ENCODE measurements at places on chromosomes 7 and 10.

DNA sequence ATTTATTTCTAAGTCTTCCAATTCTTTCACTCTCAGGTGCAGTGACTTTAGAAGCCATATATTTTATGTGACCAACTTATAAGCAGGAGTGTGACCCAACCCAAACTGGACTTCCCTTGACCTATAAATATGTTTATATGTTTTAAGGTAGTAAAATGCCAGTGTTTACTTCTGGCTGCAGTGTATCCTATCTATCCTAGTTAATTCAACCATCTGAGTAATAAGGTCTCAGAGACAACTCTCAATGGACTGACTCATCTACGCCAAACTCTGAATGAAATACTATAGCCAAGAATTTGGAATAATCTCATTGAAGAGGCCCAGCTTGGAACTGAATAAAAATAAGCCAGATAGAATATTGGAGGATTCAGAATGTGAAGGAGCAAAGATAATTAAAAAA, 544.5 kb upstream of the SORCS1 start:
- no peak for DNase-seq

GRCh38 chr7:71165708-71166107, 33.8 kb downstream of the GALNT17 start:
- no peak for DNase-seq

DNA sequence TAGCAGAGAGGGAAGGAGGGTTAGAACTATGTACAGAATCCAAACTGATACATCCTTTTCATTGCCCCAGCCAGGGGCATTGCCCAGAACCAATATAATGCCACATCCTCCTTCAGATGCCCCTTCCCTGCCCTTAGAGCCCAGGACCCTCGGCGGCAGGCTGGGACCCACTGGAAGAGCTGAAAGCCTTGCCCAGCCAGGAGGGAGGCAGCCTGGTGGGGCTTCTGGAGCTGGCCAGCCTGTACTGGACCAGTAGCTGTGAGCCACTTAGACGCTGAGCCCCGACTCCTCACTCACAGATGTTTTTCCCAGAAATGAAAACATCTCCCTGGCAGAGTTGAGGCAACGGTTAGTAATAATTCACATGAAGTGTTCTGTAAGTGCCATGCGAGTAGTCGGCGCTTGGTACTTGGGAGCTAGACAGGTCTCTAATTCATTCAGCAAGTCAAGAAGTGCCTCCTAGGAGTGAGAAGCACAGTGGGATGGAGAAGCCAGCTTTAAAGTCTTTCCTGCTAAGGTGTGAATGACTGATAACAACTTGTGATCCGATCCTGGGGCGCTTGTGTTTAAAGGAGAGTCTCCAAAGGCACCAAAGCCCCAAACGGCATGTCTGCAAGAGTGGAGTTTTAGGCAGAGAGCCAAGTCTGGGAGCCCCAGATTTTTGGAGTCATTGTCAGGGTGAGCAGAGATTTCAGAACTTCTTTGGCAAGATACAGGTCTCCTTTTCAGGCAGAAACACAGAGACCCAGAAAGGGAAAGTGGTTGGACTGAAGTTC, 9.8 kb downstream of the VSIR start:
- no peak for DNase-seq

- peak; percentile 16 for DNase-seq
Observed at GRCh38 chr10:14904316-14904732, 25.7 kb downstream of the SUV39H2 start.

- DNase-seq, result no peak
Observed at GRCh38 chr7:157253850-157254249, 83.0 kb upstream of the DNAJB6 start.

DNA sequence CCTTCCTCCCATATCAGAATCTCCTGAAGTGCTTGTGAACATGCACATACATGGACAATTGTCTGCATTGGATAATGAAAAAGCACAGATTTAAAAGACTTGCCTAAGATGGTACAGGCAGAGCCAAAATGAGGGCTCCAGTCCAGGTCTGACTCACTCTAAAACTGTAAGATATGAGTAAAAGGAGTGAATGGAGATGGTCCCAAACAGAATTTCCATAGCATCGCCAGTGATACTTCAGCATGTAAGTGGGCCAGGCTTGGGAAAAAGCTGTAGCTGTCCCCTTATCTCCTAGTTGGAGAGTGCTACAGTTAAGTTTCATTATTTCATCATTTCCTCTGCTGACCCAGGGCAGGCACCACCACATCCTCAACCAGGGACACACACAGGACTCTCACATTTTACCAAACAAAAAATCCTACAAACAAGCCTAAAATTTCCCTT, 26.4 kb upstream of the IL6 start:
- no peak for DNase-seq

- DNase-seq, result no peak
Observed at GRCh38 chr10:32155075-32155516, 98.9 kb upstream of the KIF5B start.

GRCh38 chr7:106887421-106887820, 22.3 kb downstream of the PIK3CG start:
- DNase-seq, result no peak

GRCh38 chr10:1289591-1289990, 233.4 kb downstream of the WDR37 start:
- no peak for DNase-seq

- no peak for DNase-seq
Observed at GRCh38 chr7:4065190-4065589, 616.9 kb upstream of the FOXK1 start.

- no peak for DNase-seq
Observed at GRCh38 chr10:12491491-12491890, 142.1 kb downstream of the CAMK1D start.

- DNase-seq, result no peak
Observed at GRCh38 chr10:94174838-94175237, 181.1 kb downstream of the PLCE1 start.

GRCh38 chr10:108358912-108359311, 1194.4 kb upstream of the SORCS1 start:
- no peak for DNase-seq

GRCh38 chr7:47326220-47326619, 255.7 kb downstream of the TNS3 start:
- no peak for DNase-seq

DNA sequence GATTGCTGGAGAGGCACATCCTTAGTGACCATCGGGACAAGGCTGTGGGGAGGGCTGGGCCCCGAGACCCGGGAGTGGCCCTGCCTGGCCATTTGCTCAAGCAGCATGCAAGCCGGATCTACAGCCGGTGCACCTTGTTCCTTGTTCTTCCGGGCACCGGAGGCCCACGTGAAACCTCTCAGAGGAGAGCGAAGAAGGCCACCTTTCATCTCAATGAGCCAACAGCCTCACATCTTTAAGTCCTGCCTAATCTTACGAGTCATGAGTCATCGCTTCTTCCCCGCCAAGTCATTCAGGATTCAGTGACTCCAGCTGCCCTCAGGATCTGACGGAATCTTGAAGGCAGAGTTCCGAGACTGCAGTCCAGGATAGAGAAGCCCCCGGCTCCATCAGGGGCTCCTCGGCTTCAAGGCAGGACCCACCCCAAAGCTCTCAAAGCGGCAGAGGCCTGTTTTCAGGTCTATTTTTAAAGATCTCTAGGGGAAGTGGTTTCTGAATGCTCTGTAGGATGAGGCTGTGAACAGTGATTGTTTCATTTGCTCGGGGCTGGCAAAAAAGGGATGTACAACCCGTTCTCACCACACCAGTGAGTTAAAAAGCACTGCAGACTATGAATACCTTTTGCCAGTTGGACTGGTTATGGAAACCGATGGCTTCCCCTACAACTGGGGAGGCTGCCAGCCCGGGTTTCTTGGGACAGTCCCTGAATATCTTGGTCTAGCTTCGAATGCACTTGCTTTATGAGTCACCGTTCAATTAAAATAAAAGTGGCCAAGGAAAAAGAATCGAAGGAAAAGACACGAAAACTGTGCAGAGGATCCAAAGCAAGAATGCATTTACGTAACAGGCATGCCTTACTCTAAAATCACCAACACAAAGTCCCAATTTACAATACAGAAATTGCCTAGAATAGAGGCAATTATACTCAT, 57.2 kb upstream of the ECHDC3 start:
- DNase-seq, result peak; percentile 80

GRCh38 chr7:43855176-43855575, 14.1 kb downstream of the MRPS24 start:
- DNase-seq, result no peak

- DNase-seq, result no peak
Observed at GRCh38 chr10:79479283-79479909, 32.9 kb upstream of the EIF5AL1 start.

- no peak for DNase-seq
Observed at GRCh38 chr7:115731796-115732471, 298.6 kb downstream of the TFEC start.

GRCh38 chr7:145398758-145399157, 562.9 kb upstream of the TPK1 start:
- DNase-seq, result no peak

DNA sequence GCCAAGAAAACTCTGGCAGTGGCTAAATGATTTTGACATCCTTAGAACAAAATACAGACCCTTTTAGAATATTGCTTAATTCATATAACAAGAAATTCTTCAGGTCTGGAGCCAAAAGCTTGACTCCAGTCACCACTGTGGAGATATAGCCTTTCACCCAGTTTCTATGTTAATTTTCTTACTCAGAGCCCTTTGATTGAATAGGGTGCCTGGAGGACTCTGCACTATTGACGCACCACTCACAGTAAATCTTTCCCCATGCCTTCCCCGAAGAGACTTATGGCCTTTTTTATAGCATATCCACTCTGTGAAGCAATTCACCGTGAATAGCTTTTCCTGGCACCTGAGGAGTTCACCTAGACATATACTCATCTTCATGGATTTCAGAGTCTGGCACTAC, 613.8 kb downstream of the ZWINT start:
- no peak for DNase-seq

- DNase-seq, result no peak
Observed at GRCh38 chr7:44488955-44489354, 1.5 kb downstream of the NUDCD3 start.
